Activated CD8-positive, alpha-beta T cell treated with anti-CD3 and anti-CD28 coated beads for 36 hours (primary cell): ENCODE measurements at places on chromosomes 1 and 21. TPM values are rescaled to one million over a fixed set of nuclear protein-coding genes. Genes with fewer than 3 reads are reported as not detected.

DNA sequence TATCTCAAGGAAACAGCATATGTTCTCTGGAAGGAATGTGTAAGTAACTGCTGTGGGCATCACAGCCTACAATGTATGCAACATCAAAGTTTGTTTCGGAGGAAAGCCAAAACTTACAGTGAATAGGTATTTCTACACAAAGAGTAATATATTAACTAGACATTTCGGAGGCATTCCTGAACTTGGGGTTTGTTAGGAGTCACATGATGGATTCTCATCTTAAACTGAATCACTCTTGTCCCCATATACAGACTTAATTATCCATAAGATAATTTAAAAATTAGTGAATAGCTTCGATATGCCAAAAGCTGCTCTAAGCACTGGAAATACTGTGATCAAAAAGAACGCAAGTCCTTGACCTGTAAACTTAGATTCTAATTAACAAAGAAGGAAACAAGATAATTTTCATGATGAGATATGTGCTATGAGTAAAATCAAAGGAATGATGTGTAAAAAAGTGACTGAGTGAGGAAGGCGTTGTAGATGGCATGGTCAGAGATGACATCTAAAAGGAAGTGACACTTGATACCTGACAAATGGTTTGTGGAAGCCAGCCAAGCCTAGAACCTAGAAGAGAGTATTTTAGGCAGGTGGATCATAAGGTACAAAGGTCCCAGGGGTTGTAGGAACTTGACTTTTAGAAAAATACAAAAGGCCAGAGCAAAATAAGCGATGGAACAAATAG is 273.1 kb downstream of the MRPL39 start:
- DNase-seq: no peak

GRCh38 chr1:179872558-179872957 is 5.0 kb downstream of the TOR1AIP2 start:
- DNase-seq: no peak

Gene ANGPTL1
- not detected for total RNA-seq

Gene RNU1-2
- 1,043 TPM for total RNA-seq

DNA sequence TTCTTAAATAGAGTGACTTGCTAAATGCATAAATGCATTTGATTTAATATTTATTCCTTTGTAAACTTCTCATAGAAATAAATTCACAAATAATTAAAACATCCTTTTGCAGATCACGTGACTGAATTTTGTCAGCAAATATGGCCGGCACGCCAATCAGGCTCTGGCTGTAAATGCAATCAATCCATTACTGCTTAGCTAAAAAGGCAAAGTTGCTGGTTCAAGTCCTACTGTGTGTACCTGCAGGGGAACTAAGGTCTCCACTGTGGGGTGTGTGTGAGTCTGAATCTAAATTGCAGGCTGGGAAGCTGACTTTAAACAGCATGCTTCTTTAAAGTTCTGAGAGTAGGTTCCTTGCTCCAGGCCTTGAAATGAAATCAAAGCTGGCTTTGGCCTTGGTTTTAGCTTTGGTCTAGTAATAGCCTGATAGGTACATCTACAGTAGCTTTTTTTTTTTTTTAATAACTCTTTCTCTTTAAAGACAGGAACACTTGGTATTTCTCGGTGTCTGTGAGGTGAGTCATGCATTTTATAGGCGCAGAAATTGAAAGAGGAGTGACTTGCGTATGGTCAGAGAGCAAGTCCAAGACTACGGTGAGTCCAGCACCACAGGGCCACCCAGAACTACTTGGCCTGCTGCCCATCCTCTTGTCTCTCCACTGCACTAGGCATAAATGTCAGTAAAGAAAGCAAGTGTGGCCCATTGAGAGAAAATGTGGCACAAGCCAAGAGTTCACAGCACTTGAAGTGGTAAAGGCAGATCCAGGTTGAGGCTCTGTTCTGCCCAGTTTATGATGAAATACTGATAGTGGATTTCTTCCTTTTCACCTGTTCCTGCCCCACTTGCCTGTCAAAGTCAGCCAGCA is 36.2 kb upstream of the LYST start:
- DNase-seq: no peak

DNA sequence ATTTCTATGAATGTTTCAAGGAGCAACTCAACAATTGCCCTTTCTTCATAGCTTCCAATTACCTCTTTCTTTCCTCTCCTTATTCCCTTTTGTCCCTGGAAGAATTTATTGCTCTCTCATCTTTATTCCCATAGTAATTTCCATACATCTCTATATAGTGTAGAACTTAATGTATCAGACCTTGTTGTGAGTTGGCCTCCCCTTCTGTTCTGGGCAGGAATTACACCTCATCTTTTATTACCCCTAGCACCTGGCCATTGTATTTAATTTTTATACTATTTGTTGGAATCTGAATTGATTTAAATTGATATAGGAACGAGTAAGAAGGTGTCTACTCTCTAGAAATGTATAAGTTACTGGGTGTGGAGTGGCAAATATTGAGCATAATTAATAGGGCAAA is 114.5 kb downstream of the CACHD1 start:
- no peak for DNase-seq

DNA sequence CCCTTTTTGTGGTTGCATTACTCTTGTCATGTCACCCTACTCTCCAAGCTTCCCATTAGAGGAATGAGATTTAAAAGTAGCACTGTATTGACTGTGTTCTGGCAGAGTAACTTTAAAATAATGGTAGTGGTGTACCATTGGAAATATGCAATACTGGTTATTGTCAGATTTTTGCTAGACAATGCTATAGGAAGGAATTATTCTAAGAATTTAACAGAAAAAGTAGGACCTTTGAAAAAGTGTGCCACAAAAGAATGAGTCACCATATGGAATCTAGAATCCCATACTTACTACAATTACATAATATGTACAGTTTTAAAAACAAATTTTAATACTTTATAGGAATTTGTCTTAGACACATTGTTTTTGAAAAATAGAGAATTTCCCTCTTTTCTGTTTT is 13.8 kb downstream of the MIER1 start:
- DNase-seq: no peak

DNA sequence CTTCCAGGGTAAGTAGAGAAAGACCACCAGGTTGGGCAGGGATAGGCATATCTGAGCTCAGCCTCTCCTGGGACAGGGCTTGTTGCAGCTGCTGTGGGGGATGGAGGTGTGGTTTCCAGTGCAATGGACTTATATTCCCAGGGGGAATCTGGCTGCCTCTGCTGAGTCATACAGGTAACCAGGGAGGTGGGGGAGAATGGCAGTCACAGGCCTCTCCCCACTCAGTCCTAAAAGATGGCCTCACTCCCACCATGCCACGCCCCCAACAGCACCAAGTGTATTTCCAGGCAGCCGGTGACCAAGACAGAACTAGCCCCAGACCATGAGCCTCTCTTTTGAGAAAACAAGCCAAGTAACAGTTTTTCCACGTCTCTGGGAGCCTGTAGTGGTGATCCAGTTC is 1240.7 kb downstream of the BRINP3 start:
- DNase-seq: no peak

GRCh38 chr1:36494971-36495370 is 12.3 kb upstream of the CSF3R start:
- no peak for DNase-seq

GRCh38 chr1:74570797-74571492 is 58.5 kb upstream of the LRRC53 start:
- DNase-seq: no peak

Gene CD1D
- total RNA-seq: not detected

DNA sequence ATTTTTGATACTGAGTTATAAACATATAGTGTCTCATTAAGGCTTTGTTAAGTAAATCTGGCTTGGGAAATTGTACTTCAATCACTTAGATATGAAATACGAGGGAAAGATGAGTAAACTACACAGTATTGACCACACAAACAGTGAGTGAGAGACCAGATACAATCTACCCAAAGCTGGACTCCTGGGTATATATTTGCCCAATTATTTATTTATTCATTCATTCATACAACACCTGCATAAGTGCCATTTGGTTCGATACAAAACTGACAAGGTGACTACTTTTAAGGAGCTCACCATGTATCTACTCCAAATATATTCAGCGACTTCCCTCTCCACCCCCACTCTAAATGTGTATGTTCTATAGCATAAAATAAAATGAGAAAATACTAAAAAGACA is 143.4 kb downstream of the TGFB2 start:
- no peak for DNase-seq

Gene G0S2
- total RNA-seq: 4.9 TPM

DNA sequence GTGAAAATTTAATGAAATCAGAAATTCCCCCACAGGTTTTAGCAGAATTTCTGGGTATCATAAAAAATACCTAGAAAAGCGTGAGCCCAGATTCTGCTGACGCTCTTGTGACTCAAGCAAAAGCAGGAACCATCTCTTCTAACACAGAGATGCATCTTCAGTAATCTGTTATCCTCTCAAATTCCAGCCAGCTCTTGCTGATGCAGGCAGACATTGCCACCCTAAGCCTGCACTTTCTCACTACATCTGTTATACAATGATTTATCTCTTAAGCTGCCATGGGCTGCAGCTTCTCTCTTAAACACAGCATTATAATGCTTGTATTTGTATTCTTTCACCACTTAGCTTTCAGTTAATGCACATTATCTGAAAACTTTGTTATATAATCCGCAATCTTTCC is 113.0 kb upstream of the RGS1 start:
- DNase-seq: no peak

Gene CCDC190
- total RNA-seq: not detected

Gene NMNAT2
- not detected for total RNA-seq

- DNase-seq: no peak
These were observed 164.4 kb upstream of the DPT start for GRCh38 chr1:168893359-168893801.

DNA sequence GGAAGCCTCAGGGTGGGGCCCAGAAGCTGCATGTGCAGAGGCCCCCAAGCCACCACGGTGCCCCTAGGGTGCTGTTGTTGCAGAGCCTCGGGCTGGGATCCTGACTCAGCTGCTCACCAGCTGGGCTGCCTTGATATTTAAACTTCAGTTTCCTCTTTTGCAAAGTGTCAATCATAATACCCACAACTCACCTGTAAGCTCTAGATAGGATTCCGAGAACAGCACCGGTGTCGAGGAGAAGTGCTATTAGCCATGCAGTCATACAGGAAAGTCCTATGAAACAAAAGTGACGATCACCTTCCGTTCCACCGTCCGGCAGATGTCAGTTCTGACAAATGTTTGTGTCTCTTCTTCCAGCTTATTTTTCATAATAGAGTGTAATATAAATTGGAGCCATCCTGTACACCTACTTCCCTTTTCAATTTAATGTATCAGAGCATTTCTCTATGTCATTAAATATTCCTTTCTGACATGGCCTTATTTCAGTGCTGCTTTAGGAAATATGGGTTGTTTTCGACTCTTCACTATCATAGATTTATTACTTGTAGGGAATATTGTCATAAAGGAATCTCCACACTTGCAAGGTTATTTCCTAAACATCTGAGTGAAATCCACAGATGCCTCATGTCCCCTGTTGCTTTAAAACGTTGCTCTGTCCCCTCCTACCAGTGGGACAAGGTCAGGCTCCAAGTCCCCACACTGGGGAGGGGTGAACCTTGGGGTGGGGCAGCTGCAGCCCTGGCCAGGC is 100.8 kb downstream of the SIK1 start:
- DNase-seq: peak; percentile 55

DNA sequence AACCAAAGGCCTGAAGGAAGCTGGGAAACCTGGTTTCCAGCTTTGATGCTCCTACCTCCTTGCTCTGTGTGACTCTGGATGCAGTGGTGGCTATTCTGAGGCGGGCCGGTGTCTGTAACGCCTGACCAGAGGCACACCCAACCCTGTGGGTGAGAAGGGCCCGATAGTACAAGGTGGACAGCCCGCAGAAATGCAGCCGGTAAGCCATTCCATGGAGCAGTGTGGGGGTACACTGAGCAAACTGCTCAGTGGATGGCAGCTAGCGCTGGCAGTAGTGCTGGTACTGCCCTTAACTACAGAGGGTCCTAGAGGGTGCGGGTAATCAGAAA is 36.0 kb downstream of the AHDC1 start:
- no peak for DNase-seq

DNA sequence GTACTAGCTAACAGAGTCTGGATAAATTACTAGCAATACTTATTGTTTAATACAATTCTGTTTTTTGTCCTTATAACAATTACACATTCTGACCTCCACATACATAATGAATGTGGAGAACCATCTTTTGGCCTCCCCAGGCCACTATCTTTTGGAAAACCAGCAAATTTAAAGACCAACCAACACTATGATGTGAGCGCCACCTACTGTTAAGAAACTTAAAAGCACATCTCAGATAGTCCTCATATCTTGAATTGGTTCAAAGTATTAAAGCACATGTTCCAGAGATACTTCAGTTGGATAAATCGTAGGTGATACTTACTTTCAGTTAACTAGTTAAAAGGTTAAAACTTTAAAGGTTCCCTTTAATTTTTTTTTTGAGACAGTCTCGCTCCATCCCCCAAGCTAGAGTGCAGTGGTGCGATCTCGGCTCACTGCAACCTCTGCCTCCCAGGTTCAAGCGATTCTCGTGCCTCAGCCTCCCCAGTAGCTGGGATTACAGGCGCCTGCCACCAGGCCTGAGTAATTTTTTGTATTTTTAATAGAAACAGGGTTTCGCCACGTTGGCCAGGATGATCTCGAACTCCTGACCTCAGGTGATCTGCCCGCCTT is 29.3 kb upstream of the USP1 start:
- DNase-seq: peak; percentile 12

DNA sequence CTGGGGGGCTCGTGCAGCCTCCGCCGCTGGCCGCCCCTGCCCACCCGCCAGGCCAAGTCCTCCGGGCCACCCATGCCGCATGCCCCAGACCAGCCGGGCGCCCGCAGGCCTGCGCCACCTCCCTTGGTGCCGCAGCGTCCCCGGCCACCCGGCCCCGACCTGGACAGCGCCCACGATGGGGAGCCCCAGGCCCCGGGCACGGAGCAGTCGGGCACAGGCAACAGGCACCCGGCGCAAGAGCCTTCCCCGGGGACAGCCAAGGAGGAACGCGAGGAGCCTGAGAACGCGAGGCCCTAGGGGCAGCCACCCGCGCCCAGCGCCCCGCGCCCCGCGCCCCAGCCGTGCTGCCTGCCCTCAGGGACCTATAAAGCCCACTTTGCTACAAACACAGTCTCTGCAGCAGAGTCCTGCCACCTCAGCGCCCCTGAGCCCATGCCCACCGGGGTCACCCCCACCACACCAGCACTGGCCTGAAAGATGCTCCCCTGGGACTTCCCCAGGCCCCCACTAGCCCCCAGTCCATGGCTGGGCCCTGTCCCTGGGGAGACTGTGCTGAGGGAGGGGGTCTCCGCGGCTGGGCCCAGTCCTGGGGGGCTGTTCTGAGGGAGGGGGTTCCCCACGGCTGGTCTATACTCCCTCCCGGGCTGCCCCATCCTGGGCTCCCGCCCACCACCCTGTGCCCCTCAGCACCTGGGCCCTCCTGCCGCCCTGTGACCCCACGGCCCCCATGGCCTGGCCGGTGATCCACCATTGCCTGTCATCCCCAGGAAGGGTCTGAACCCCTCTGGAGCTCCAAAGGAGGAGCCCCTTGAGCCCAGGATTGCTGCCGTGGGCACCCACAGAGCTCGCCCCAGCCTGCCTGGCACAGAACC is 8.6 kb downstream of the TNFRSF18 start:
- no peak for DNase-seq

DNA sequence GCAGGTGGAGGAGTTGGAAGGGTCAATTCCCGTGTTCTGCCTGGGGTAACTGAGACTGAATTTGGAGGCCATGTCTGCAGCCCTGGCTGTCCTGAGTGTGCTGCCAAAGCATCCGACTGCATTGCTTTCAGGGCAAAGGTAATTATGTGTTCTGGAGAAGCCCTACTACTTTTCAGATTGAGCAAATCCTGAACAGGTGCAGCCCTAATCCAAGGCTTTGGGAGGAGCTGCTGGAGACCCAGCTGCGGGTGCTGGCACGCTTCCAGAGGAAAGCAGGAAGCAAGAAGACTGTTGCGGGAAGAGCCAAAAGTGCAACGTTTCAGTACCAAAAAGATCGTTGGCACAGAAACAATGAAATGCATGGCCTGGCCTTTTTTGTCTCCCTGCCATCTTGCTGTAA is 73.7 kb upstream of the NRIP1 start:
- no peak for DNase-seq
